ENCODE measurements at places on chromosomes 11 and 22.

DNA sequence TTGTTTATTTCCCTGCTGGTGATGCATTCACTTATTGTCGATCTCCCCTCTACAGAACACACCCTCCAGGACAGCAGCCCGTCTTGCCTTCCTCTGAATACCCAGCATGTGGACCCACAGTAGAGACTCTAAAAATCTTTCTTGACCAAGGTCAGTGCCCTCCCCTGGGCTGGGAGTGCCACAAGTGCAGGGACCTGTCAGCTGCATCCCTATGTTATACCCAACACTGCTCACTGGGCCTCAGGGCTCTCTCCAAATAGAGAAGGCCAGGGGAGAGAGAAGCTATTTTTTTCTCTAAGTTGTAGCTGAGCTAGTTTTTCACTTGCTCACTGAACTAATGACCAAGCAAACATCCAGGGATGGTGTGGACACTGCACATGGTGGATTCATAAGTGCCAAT, 9.8 kb downstream of the KCNJ1 start:
- no peak for DNase-seq

DNA sequence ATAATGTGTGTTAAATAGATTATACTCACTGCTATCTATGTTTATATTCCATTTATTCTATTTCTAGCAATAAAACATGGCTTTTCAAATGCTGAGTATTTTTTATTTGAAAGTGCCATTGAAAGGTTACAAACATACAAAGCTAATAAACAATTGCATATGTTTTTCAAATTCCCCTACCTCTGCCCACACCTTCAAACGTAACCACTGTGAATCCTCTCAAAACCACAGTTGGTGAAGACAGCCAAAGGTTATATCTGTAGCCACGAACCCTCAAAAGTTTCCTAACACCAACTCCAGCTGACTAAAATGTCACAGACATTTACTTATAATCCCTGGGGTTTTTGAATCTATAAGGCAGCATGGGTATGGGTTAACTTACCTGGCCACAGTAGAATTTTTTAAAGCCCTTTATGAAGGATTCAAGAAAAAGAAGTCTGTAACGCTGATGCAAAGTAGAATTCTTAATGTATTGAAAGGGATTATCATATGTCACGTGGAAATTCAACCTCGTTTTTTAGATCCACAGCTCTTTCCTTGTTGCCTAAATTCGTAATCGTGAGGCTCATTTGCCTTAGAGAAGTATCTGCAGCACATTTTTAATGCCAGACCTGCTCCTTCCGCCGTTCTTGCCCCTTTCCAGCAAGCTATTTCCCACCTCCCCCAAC, 122.5 kb upstream of the ZC3H12C start:
- no peak for DNase-seq

DNA sequence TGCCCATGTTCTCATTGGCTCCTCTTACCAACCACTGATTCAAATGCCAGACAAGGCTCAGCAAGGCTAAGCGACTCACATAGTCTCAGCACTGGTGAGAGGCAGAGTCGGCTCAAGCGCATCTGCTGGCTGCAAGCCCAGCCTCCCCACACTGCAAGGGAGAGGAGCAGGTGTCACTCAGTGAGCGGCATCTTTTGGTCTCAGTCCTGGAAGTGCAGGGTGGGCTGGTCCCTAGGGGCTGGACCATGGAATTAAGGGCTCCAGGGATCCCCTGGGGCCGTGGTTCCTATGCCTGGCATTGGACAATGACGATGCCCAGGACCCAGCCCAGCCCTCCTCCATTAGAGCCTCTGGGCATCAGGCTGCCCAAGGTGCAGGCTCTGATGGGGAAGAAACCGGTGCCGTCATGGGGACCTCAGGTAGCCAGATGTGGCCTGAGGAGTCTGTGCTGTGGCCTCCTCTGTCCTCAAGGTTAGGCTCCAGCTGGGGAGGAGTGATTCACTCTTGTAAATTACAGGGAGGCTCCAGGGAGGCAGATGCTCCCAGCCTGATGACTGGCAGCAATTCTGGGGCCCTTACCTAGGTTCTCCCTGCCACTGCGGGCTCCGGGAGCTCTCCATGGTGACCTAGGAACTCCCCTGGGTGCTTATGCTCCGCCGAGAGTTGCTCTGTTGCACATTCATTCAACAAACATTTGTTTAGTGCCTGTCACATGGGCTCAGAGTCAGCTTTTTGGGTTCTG, 28.0 kb downstream of the FADS2 start:
- no peak for DNase-seq

DNA sequence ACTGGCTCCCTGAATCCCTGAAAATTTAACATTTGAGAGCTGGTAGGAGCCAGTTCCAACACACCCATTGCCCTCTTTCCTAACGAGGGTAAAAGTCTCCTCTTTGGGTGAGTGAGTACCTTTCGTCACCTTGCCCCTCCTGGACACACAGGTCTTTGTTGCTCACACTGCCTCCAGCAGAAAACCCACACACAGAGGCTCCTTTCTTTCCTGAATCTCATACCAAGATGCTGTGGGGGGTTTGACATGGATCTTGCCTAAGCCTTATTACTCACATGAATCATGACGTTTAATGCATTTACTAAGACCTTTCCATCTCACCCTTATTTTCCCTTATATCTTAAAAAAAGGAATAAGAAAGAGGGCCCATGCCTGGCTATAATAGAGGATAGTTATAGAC, 53.0 kb downstream of the PARVA start:
- peak; percentile 79 for DNase-seq

DNA sequence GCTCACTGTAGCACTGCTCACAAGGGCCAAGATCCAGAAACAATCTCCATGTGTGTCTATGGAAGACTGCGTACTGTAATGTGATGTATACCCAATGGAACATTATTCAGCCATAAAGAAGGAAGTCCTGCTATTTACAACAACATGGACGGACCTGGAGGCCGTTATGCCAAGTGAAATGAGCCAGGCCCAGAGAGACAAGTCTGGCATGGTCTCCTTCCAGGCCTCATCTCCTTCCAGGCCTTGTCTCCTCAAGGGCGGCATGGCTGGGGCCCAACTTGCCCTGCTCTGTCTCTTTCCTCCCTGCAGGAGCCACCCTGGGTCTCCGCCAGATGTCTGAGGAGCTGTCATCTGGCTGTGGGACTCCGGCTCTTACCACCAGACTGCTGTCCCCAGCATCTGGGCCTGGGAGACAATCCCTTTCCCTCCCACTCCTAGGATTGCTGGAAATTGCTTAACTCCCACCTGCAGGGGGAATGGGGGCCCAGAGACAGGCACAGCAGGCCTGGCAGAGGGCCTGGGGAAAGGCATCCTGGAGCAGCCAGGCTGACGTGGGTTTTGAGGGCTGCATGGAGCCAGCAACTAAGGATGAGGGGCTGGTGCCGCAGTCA, 1326.6 kb downstream of the TBC1D22A start:
- no peak for DNase-seq

- no peak for DNase-seq
Measured at GRCh38 chr11:69969890-69970784, 108.0 kb upstream of the ANO1 start.

GRCh38 chr11:72069200-72069599, 11.1 kb downstream of the NUMA1 start:
- peak; percentile 67 for DNase-seq

- DNase-seq = no peak
Measured at GRCh38 chr11:115985896-115986295, 481.7 kb upstream of the CADM1 start.

GRCh38 chr11:74717221-74717969, 13.8 kb downstream of the CHRDL2 start:
- no peak for DNase-seq

- peak; percentile 33 for DNase-seq
Measured at GRCh38 chr11:130725421-130726233, 190.7 kb downstream of the SNX19 start.

- no peak for DNase-seq
Measured at GRCh38 chr11:58639669-58640068, 17.2 kb downstream of the CNTF start.

GRCh38 chr11:34680206-34680605, 59.3 kb downstream of the EHF start:
- DNase-seq = peak; percentile 15

- DNase-seq = no peak
Measured at GRCh38 chr11:117471776-117472175, 144.1 kb downstream of the CEP164 start.

GRCh38 chr22:38513063-38513462, 7.0 kb upstream of the DDX17 start:
- no peak for DNase-seq

DNA sequence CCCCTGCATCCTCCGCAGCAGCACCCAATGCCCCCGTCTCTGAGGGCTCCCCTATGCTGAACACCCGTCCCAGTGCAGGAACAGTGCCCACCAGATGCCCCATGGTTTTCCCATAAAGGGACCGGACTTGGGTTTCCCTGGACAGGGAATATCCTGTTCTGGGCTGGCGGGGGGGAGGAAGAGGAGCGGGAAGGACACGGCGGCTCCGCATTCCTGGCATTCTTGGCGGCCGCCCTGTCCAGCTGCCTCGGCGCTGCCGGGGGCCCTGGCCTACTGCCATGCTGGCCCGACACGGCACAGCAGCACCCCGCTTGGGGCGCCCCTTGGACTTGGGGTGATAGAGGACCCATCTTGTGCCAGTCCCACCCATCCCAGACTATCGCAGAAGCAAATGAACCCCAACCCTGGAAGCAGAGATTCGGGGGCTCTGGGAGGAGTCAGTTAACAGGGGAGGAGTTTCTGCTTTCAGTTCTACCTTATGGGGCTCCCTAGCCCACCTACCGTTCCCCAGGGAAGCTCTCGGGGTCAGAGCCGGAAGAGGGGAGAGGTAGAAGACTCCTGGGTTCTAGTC, 23.7 kb upstream of the CBX7 start:
- DNase-seq = peak; percentile 68

DNA sequence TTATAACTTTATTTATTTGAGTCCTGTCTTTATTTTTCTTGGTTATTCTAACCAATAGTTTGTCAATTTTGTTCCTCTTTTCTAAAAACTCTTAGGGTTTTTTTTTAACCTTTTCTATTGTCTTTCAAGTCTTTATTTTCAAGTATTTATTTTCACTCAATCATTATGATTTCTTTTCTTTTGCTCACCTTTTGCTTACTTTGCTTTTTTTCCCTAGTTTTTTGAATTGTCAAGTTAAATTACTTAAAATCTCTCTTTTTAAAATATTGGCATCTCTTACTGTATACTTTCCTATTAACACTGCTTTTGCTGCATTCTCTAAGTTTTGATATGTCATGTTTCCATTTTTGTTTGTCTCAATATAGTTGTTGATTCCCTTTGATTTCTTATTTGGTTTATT, 396.8 kb upstream of the CCDC179 start:
- DNase-seq = no peak

- DNase-seq = no peak
Measured at GRCh38 chr11:1763336-1763795, 361 bp downstream of the CTSD start.

DNA sequence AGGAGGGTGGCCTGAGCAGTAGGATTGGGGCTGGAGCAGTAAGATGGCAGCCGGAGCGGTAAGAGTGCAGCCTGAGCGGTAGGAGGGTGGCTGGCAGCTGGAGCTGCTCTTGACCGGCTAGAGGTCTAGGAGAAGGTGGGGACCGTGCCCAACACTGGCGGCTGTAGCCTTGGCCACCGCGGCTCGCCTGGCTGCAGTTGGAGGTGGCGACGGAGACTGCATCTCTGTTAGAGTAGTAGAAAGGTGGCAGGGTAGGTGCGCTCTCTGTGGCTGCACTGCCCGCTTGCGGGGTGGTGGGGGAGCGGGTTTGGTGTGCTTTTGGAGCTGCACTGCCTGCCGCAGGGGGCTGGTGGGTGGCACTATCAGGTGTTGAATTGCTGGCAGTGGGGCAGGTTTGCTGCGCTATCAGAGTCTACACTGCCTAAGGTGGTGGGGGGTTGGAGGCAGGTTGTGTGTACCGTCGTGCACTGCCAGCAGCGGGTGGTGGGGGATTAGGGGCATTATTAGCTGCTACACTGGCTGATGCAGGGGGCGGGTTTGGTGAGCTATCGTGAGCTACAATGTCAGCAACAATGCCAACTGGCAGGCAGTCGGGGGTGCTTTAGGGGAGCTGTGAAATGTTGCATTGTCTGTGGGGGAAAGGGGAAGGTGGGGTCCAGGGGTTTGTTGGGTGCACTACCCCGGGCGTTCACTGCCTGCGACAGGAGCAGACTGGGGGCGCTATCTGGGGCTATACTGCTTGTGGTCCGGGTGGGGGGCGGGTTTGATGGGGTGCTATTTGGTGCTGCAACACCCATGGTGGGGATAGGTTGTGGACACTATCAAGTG, 4461.3 kb upstream of the OR11H1 start:
- DNase-seq = no peak

- DNase-seq = no peak
Measured at GRCh38 chr11:91967026-91967690, 257.5 kb upstream of the FAT3 start.

DNA sequence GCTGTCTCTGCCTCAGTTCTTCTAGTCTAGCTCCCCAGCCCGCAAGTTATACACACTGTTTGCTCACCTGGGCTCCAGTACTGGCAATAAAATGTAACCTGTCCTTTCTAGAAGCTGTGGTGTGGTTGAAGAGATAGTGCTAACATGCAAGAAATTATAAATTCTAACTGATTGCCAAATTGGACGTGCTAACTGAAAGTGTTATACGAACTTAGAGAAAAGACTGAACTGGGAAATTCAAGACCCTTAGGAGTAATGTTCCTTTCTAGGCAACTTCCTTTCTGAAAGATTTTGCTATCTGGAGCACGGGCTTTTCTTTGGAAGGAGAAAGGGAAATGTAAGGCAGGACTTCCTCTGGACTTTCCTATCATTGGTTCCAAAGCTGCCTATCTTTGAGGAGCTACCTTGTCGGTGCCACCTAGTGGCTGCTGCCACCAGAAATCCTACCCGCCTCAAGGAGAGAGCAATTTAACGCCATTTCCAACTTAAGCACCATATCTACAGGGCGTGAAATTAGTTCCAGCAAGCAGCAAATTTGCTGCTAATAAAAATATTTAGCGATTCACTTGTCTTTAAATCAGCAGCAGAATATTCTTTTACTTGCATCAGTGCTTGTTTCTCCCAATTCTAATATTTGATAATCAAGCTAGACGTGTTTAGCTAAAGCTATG, 12.7 kb upstream of the TMEM218 start:
- DNase-seq = peak; percentile 64

- no peak for DNase-seq
Measured at GRCh38 chr11:110509472-110509871, 79.7 kb downstream of the FDX1 start.

- DNase-seq = no peak
Measured at GRCh38 chr11:76978818-76979217, 55.4 kb upstream of the B3GNT6 start.

DNA sequence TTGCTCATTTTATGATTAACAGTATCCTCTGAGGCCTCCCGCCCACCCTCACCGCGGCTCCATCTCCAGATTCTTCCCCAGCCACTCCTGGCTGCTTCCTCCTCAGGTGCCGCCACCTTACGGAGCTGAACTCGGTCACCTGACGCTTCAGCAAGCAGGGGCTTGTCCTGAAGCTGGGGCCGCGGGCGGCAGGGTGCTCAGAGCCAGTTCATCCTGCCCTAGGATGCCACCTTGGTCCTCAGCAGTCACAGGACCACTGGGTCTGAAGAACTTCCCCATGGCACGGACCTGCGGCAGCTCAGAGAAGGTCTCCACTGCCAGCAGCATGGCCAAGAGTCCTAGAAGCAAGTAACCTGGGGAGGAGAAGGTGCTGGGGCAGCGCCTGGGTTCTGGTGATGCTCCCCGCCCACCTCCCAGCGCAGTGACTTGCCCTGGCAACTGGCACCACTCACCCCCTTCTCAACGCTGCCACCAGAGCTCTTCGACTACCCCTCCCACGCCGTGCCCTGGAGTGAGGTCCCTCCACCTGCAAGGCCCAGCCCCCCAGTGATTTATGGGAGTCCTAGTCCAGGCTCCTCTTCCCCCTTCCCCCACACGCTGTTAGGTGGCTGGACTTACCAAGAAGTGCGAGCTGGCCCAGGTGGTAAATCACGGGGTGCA, 2.6 kb downstream of the KCNK7 start:
- no peak for DNase-seq

- no peak for DNase-seq
Measured at GRCh38 chr11:108226036-108226435, 3.2 kb downstream of the ATM start.

Measured in GM23248 (cell line).